ENCODE measurements at places on chromosomes 7 and 10.

DNA sequence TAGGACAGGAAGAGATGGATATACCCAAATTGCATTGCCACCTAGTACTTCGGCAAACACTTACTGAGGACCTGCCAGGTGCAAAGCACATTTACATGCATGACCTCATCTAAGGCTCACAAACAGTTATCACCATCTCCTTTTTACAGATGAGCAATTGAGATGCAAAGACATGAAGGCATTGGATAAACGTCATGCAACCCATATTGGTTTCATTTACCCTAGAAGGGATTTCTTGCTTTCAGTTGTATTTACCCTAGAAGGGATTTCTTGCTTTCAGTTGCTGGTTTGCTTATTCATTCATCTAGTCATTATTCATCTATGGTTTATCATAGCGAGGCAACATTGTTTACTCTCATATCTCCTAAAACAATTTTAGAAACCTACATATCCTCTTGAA, 52.2 kb downstream of the STEAP1B start:
- no peak for DNase-seq

DNA sequence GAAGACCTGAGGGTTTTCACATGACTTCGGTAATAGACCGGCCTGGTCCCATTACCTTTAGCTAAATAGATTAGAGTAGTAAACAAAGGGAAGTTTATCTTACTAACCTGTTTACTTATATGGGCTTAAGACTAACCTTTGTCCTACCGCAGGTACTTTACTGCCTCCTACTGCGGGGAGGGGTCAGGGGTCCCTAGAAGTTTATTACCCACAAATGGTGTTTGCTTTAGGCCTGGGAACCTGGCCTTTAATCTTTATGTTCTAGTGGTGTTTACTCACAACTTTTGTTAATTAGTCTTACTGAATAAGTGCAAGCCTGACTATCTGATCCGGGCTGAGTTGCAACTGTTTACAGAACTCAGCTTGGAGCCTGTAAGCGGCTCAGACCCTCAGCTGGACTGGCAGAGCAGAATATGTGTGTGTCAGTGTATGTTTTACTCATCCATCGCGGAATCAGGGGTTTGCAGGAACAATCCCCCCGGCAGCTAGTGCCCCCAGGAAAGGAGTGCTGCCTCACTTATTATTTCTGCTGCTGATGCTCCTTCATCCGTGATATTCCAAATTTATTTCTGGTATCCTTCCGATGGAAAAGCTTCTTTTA, 578.9 kb upstream of the SEMA3D start:
- no peak for DNase-seq

- no peak for DNase-seq
Measured at GRCh38 chr7:30087371-30087770, 47.4 kb upstream of the MTURN start.

- DNase-seq: no peak
Measured at GRCh38 chr10:52245547-52245946, 68.5 kb upstream of the DKK1 start.

DNA sequence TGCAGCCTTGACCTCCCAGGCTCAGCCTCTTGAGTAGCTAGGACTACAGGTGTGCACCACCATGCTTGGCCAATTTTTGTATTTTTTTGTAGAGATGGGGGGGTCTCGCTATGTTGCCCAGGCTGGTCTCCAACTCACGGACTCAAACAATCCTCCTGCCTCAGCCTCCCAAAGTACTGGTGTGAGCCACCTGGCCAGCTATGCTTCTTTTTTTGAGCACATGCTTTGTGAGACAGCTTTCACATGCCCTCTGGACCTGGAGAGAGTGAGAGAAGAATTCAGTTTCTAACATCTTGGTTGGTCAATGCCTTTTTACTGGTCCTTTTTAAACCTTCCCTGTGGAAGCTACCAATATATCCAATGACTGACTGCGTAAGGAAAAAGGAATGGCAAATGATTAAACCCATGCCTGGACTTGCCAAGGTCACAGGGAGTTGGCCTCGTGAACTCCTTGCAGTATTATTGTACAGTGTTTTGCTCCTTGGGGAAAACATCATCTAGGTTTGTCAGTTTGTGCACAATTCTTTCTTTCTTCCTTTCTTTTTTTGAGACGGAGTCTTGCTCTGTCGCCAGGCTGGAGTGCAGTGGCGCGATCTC, 6.2 kb upstream of the FOXK1 start:
- DNase-seq: no peak
